ENCODE measurements at places on chromosomes 12 and 14.
A peak's percentile ranks its signal among the peaks of the same experiment; 100 is the strongest.

DNA sequence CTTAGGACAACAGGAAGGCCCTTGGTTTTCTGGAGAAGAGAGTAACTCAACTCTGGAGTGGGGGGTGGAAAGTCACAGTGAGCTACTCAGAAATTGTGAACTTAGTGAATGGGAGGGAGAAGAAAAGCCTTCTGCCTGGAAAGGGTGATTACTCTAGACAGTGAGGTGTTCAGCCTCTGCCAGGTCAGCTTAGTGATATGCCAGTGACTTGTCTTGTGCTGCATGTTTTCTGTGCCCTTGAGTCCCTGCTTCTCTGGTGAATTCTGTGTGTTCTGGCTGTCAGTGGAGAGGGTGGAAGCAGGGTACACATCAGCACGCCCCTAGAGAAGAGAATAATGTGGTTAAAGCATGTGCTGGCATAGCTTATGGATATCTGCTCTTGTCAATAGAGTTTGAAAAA, 13.4 kb downstream of the ATP23 start:
- no peak for DNase-seq

DNA sequence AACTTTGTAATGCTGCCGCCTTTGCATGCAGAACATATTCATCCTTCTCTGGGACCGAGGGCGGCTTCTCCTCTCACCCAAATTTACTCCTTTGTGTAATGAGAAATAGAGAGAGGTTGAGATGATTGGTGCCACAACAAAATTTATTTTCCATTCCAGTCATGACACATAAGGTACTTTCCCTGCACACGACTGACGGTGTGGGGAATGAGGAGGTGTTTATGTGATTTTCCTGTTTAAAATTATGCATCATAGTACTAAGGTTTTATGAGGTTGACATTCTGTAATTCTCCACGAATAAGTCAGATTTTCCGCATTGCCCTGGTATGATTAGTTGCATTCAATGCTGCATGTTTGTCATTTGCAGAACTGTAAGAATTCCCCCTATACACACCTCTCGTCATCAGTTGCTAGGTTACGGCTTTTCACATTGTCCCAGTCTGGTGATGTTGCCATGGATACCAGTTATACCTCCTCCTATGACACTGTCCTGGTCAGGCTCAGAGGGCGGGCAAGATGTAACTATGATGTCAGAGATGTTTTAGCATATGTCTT, 23.1 kb downstream of the BICDL1 start:
- no peak for DNase-seq

- DNase-seq, result peak; percentile 9
Measured at GRCh38 chr12:43338848-43339526, 213.0 kb downstream of the ADAMTS20 start.

GRCh38 chr12:24948757-24949722, at the start of gene BCAT1:
TSS of gene BCAT1 (minus strand) at chr12:24949101. CDS start at chr12:24948932, 169 bp downstream.
- DNase-seq, result peak; percentile 55

DNA sequence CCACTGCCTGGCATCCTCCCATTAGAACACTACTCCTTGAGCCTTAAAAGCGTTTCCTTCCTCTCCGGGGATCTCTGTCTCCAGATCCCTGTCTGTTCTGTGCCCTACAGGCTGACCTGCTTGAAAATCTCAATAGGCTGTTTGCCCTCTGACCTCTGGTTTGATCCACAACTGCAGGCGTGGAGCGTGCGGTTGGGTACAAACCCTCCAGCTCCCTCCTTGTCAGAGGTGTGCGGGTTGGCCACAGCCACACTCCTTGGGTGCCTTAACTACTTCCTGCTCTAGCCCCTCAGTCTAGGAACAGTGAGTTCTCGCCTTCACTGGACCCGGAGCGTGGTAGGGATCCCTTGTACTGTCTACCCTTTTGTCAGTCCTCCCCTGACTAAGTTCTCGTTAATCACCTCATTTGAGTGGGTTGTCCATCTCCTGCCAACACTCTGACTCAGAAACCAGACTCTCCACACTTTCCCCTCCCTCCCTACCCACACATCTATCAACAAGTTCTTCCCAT, 33.1 kb downstream of the CMKLR1 start:
- DNase-seq, result no peak

- no peak for DNase-seq
Measured at GRCh38 chr12:122884860-122885259, 11.1 kb downstream of the VPS37B start.
